ENCODE measurements at places on chromosomes 12 and 14.
A peak's percentile ranks its signal among the peaks of the same experiment; 100 is the strongest.

DNA sequence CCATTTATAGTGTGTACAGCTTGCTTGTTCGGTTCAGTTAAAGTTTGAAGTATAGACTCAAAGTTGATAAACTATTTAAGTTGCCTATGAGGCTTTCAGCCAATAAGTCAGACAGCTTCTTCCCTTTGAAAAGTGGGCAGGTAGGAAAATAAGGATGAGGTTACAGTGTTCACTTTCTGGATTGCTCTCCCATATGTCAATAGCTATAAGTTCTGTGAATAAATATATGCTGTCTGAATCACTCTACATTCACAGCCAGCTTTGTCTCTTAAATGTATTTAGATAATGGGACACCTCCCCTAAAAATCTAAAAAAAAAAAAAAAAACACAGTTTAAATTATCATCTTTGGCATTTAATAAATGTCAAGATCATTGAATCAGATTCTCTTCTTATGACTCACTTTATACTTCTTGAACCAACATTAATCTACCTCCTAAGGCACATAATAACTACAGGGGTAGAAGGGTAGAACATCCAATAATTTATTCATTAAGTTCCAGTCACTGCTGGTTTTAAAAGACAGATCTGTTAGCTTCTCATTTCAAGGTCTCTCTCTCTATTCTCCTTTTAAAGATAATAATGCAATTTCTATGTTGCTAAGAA is 126.4 kb upstream of the PCED1B start:
- DNase-seq, result no peak

- no peak for DNase-seq
These were observed 452.8 kb downstream of the AEBP2 start for GRCh38 chr12:19891936-19892591.

DNA sequence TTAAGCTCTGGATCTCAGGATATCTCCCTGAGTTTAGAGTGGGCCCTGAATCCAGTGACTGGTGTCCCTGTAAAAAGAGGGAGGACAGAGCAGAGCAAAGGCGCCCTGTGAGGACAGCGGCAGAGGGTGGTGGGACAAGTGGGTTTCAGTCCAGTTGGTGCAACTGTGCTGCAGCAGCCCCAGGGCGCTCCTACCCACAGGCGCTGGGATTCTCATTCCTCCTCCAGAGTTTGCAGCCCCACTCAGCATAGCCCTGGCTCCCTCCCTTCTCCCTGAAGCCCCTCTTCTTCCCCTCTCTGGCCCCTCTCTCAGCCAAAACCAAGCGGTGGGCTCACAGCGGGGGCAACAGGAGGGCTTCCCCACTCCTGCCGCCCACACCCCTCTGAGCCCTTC is 1.6 kb downstream of the TMEM179 start:
- no peak for DNase-seq

- DNase-seq, result no peak
These were observed 36.1 kb upstream of the KRAS start for GRCh38 chr12:25286837-25287236.

DNA sequence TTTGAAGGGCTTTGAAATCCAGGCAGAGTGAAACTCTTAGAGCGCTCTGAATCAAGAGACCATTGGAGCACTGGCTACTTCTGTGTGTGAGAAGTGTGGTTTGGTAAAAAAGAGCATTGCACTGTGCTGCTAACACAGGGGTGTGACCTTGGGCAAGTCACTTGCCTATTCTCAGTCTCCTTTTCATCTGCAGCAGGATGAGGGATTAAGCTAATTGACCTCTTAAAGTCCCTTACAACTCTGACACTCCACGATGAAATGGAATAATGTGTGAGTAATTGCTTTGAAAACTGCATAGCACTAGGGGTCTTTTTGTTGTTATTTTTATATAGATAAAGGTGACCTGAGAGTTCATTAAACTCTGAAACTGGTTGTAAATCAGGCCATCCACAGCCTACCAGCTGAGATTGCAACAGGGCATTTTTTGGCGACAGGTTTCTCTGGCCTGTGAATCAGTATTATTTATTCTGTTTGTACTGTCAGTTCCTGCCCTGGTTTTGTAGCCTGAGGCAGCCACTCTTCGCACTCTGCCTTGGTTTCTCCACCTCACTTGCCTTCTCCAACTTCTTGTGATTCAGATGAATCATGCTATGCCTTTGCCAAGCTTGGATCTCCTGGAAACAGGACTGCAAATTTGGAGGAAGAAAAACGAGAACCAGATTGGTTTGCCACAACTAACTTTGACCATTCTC is 159.9 kb upstream of the PARP11 start:
- DNase-seq, result no peak

DNA sequence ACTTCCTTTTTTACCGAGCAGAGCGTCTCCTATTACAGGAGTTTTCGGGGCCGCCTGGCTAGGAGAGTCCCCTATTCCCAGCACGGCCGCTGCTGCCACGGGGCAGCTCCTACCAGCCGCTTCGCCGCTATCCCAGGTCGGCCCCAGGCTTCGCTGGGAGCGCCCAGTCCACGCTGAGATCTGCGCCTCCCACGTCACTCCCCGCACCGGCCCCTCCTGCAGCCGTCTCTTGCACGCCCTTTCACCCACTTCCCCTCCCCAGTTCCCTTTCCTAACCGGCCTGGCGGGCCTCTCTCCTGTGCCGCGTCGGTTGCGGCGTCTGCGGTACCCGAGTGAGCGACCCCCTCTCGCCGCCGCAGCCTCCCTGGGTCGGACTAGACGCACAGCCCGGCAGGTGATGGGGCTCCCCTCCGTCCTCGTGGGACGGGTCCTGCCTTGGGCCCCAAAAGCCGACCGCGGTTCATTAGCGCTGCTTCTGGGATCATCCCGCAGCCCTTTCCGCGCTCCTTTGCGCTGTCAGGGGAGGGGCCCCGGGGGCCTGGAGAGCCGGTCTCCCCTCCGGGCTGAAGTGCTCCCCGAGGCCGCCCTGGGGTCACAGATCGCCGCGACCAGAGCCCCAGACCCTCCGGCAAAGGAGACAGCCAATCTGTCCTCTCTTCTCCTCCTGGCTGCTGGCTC is 1318.4 kb downstream of the TMEM121 start:
- no peak for DNase-seq

DNA sequence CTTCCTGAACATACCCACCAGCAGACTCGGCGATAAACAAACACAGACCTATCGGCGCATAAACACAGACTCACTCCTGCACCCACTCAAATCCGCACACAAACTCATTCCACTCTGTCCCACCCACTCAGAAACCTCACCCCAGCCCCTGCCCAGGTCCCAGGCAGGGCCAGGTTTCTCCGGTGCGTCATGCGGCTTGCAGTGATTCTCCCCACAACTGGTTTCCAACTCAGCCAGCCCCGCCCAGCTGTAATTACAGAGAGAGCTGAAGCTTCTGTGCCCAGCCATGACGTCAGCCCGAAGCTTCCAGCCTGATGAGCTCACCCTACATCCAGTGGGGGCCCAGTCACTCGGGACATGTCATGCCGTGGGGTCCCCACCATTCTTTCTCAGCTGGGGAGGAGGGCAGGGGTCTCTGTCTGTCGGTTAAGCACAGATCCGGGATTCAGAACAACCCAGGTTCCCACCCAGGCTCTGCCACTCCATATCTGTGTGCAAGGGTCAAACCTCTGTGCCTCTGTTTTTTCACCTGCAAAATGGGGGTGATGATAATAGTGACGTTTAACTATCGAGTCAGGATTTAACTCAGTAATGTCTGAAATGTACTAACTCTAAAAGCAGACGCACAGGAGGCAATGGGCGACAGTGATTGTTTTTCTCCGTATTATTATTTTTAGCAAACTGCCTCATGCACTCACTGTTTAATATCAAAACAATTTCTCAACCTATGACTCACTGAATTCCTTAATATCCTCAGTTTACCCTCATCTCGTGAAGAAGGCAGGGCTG is 2.3 kb upstream of the HSPB8 start:
- DNase-seq, result no peak

DNA sequence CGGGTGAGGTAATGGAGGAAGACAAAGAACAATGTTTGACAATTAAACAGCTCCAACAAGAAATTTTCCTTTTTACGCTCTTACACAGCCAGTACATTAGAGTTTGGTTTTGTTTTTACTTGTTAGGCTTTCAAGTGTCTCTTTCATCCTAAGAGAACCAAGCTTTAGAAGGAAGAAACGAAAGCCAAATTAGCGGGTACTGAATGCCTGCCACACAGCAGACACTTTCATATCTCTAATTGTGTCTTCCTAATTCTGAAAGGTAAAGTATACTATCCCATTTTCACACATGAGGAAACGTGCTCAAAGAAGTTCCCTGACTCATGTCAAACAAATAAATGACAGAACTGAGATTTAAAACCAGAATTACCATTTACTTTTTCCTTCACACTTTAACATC is 65.0 kb downstream of the CDK17 start:
- DNase-seq, result no peak

- no peak for DNase-seq
These were observed 5.9 kb downstream of the RIMBP2 start for GRCh38 chr12:130709971-130710732.

DNA sequence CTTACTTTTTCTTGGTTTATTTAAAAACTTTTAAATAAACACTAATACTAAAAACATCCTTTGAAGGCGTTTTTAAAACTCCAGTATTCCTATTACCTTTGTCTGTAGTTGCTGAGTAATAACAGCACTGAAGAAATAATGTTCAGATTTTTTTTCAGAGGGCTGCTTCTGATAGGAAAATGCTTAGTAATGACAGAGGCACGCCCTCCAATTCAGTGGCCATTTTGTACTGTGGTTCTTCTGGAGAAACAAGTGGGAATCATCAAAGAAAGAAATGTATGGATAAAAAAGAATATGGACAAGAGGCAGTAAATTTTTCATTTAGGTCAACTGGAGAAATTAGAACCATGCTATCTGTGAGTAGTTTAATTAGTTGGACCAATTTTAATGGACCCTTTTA is 13.6 kb downstream of the VEZT start:
- DNase-seq, result no peak

DNA sequence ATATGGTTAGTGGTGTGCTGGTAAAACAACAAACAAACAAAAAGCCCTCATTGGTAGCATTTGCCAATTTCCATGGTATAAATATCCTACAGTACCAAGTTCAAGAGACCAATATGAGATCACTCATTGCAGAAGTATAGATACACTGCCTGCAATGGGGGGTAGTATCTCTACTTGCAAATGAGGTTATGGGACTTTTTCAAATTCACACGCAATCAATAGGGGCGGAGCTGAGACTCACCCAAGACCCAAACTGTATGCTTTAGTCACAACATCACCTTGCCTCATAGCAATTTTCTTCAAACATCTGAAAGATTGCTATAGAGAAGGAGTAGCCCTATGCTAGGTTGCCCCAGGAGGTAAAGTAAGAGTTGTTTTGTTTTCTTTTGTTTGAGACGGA is 93.7 kb downstream of the VCPKMT start:
- DNase-seq, result no peak

DNA sequence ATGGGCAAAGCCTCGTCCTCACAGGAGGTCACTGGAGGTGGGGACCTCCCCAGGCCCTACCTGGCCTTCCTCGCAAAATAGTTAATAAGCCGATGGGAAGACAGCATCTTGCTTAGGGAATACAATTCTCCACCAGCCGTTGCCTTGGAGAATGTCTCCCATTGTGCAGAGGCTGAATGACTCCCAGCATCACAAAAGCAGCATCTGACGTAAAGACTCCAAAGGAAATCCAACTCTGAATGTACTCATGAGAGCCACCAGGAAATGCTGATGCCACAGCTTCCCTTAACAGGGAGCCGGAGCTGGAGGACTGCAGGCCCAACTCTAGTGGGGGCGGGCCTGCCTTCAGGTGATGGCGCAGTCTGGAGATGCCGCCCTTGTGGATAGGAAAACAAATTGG is 15.5 kb downstream of the CCDC63 start:
- peak; percentile 61 for DNase-seq

- no peak for DNase-seq
These were observed 78.8 kb upstream of the EVL start for GRCh38 chr14:99986396-99986795.

DNA sequence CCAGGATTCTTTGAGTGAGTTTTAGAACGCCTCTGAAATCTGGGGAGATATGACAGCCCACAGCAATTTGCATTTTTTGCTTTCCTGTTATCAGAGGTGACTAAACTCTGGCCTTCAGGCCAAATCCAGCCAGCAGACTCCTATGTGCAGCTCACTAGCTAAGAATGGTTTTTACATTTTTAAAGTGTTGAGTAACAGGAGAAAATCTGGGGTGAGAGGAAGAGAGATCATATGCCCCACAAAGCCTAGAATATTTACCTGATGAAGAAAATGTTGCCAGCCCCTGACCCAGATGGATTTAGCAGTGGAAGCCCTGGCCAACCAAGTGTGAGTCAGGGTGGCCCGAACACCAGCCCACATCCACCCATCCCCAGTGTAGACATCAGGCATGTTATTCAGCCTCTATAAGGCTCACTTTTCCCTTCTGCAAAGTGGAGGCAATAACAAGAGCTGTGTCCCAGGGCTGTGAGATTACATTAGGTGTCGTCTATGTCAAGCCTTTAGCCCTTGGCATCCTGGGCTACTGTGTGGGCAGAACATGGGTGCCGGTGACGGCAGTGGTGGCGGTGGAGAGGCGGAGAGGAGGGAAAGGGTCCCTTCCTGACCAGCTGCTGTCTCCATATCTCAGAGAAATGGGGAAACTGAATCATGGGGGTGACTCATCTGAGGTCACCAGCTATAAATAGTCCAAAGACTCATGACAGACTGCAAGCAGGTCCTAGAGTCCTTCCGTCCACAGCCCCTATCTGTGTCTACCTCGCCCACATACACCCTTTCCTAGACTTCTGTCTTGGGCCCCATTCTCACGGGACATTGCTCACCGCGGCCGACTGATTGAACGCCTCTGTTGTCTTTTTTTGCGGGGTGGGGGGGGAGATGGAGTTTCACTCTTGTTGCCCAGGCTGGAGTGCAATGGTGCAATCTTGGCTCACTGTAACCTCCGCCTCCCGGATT is 32.6 kb upstream of the CD9 start:
- DNase-seq, result no peak

GRCh38 chr12:28963554-28963953 is 185.5 kb upstream of the FAR2 start:
- no peak for DNase-seq

GRCh38 chr14:80364274-80364673 is 153.0 kb upstream of the DIO2 start:
- no peak for DNase-seq

GRCh38 chr12:12460935-12461922 is 101.4 kb downstream of the DUSP16 start:
- DNase-seq, result no peak

DNA sequence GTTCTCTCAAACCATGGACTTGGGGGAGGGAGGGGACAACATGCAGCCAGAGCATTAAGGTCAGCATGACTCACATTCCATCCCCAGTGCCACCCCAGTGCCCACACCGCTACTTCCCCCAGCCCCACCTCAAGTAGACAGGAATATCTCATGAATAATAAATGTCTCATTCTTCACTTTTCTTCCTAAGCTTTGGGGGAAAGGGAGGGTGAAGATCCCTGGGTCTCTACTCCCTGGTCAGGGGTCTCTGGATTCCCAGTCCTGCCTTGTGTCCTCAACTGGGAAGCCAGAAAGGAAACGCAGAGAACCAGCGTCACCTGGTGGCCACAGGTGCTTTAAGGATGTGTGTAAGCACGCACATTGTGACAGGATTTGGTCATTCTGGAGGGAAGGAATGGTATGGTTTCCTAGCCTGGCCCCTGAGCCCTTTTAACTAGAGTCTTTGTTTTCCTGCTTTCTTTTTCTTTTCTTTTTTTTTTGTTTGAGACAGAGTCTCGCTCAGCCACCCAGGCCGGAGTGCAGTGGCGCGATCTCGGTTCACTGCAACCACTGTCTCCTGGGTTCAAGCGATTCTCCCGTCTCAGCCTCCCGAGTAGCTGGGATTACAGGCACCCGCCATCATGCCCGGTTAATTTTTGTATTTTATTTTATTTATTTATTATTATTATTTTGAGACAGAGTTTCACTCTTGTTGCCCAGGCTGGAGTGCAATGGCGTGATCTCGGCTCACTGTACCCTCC is 3.4 kb downstream of the GPR84 start:
- peak; percentile 87 for DNase-seq
